ENCODE measurements at places on chromosomes 1 and 21.

DNA sequence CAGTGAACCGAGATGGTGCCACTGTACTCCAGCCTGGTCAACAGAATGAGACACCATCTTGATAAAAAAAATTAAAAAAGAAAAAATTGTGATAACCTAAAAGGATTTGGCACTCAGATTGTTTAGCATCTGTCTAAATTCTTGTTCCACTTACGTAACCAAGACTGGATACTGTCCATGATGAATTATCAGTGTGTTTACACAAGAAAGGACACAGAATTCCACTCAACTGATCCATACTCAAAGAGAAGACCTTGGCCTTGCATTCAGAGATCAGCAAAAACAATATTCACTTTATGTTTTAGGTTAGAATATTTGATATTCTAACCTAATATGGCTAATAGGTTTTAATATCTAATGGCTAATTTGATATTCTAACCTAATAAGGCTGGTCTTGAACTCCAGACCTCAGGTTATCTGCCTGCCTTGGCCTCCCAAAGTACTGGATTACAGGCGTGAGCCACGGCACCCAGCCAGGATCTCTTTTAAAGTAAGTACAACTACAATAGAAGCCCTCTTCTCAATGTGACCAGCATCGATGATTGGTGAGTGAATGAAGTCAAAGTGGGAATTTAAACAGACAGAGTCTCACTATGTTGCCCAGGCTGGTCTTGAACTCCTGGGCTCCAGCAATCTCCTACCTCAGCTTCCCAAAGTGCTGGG, 43.1 kb upstream of the COX20 start:
- DNase-seq, result no peak

GRCh38 chr21:37557261-37557950, 190.8 kb downstream of the DYRK1A start:
- DNase-seq, result no peak

GRCh38 chr1:102941366-102941947, 166.9 kb downstream of the COL11A1 start:
- no peak for DNase-seq

GRCh38 chr1:36420409-36420808, 22.7 kb upstream of the LSM10 start:
- DNase-seq, result no peak

- no peak for DNase-seq
These were observed 7.9 kb upstream of the FCRL2 start for GRCh38 chr1:157784801-157785200.

- no peak for DNase-seq
These were observed 387.9 kb downstream of the MATN1 start for GRCh38 chr1:30335389-30335996.

GRCh38 chr1:245395680-245396079, 240.9 kb downstream of the KIF26B start:
- no peak for DNase-seq

DNA sequence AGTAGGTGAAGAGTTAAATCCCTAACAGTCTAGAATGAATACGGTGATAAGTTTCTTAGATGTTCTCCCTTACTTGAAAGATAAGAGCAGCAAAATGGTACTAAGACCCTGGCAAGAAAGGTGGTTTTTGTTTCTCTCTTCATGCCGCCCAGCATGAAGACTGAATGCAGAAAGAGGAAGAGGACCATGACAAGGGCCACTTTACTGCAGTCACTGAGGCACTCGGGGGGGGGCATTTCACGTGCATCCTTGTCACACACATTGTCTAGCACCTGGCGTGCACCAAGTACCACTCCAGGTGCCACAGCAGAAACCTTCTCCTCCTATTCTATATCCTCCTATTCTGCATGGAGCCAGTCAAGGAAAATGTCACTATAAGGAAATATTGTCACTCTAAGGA, 222.0 kb downstream of the TOMM20 start:
- DNase-seq, result no peak

DNA sequence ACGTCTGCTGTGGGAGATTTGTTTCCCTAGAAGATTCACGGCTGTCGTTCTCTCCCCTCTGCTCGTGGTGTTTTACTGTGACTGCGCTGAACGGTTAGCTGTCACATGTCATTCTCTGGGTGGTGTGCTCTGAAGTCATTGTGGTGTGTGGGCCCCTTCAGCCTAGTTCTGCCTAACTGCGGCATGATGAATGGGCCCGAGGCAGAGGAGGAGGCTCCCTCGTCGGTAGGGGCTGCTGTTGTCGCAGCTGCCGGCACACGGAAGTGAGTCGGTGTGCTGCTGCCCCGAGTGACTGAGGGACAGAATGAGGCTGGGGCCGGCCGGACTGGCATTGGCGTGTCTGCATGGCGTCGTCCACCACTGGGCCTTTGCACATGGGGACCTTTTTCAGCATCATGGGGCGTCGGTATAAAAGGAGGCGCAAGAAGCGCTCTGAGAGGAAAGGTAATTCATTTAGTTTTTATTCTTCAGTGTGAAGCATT, 77.9 kb downstream of the ADARB1 start:
- peak; percentile 51 for DNase-seq

DNA sequence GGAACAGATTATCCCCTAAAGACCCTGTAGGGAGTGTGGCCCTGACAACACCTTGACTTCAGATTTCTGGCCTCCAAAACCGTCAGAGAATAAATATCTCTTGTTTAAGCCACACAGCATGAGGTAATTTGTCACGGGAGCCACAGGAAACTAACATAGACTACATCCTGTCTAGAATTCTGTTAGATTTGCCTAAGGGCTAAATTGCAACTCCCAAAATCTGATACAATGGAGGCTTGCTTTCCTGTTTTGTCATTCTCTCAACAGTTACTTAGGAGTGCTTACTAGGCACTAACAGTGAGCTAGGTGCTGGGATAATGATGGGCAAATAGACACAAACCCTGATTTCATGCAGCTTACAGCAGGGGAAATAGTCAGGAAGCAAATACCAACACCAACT, 141.6 kb downstream of the MIS18A start:
- no peak for DNase-seq

- DNase-seq, result no peak
These were observed 65.2 kb upstream of the TINAGL1 start for GRCh38 chr1:31510853-31511789.

GRCh38 chr21:41073558-41073957, 94.4 kb upstream of the BACE2 start:
- no peak for DNase-seq

- DNase-seq, result no peak
These were observed 112.3 kb upstream of the IRF2BP2 start for GRCh38 chr1:234722270-234722704.

GRCh38 chr1:164635803-164636731, 77.1 kb downstream of the PBX1 start:
- DNase-seq, result no peak

DNA sequence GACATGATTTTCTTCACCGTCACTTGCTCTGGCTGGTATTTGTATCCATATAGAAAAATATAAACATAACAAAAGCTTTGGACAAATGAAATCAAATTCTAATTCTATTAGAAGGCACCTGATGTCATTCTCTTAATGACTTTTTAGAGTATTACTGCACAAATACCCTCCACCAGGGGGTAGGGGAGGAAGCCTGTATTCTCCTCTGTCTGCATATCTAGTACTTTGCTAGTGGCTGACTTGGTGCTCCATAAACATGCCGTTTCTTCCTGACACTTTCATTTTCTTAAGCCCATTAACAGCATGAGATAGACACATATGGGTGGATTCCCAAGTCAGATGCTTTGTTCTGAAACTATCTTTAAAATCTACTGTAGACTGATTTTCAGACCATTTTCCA, 20.6 kb upstream of the KCNJ15 start:
- no peak for DNase-seq

DNA sequence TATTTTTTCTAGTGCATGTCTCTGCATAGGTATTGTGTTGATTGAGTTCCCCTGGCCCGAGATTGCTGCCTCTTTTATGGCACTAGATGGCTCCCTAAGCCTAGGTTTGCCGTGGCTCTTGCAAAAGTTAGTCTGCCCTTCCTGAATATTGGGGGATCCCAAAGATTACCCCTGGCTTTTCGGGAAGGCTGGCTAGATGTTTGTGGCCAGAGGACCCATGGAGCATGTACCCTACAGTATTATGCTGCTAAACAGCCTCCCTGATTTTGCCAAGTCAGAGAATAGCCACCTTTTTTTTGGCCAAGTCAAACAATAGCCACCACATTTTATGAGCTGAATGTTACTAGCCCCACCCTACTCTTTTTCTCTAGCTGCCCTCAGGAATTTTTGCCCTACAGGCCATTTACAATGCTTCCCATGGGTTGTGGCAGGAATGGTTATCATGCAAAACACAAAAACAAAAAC, 343.2 kb downstream of the OLFM3 start:
- no peak for DNase-seq

DNA sequence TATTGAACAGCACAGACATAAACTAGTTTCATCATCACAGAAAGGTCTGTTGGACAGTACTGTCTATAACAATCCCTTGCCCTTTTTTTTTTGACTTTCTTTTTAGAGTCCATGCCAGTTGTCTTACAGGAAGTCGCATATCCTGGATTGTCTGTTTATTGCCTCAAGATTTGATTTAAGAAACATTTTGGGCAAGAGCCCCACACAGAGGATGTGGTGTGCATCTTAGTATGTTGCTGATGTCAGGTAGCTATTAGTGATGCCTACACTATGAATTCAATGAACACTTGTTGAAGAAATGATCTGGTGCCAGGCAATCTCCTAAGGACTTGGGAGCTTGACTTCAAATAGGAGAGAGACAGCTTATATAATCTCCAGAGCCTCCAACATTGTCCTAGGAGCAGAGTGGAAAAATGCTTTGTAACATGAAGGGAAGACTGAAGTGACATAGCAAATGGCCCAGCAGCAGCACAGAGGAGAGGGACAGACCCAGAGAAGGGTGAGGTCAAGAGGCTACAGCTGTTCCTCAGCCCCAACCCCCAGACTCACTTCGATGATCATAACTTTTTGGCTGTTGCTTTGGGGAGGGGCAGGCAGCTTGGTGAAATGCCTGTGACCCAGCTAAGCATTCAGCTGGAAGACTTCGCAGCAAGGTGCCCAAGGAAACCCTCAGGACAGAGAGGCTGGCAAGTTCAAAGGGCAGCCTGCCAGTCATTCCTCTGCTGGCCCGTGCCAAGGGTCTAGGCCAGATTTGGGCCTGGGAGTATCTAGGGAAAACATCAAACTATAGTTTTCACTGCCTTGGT, 7.5 kb upstream of the RAB29 start:
- DNase-seq, result no peak

GRCh38 chr1:53705446-53706096, 33.4 kb downstream of the GLIS1 start:
- no peak for DNase-seq

All from activated CD4-positive, alpha-beta T cell treated with anti-CD3 and anti-CD28 coated beads, Interleukin-2, amount 50 U/mL, for 24 hours (primary cell).